Stimulated activated CD4-positive, alpha-beta T cell treated with anti-CD3 and anti-CD28 coated beads, Interleukin-4, amount 100 ng/mL, for 4 hours (primary cell): ENCODE measurements at places on chromosomes 11 and 22.

DNA sequence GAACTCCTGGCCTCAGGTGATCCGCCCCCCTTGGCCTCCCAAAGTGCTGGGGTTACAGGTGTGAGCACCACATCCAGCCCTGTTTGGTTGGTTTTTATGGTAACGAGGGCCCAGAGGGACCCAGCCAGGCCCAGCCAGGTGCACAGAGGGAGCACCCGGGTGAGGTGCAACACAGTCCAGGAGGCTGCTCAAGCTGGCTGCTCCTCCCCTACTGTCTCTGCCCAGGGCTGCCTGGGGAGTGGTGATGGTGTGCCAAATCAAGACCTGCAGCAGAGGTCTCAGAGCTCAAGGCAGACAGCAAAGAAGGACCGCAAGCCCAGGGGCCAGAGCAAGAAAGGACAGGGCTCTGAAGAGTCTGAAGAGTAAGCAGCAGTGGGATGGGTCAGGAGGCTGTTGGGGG lies 1.4 kb downstream of the TSGA10IP start:
- no peak for DNase-seq

GRCh38 chr22:45421349-45422055 lies 8.0 kb downstream of the RIBC2 start:
- no peak for DNase-seq

GRCh38 chr11:62770778-62771143 lies 435 bp upstream of the TAF6L start:
- no peak for DNase-seq

DNA sequence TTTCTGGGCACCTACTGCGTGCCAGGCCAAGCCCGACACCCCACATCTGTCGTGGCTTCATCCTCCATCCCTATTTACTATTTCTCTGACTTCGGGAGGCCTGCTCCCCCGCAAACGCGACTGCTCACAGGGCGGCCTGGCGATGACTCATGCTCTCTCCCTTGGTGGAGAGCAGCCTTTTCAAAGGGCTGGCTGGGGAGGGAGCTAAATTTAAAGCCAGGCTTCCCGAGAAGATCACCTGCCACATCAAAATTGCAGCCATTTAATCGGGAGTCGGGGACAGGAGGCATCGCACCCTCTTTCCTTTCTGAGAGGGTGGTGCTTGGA lies 24.9 kb upstream of the SHISAL1 start:
- DNase-seq, result no peak

DNA sequence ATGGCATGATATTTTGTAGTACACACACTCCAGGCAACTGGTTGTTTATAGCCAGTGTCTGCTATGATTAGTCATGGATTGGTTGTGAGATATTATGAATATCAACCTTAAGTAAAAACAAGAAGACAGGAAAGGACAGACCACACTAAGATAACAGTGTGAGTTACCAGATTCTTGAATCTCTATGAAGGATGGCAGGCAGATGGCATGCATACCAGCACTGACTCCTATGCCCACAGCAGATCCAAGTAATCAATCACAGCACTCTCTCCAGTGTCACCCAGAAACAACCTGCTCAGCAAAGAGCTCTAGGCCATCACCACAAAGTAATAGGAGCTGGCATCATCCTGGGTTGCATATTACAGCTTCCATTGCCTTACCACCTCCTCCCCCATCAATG lies 116.6 kb downstream of the GALNT18 start:
- no peak for DNase-seq
